A549 (cell line): ENCODE measurements at places on chromosomes 1 and 21. TPM values are rescaled to one million over a fixed set of nuclear protein-coding genes. Genes with fewer than 3 reads are reported as not detected.

CDC7 gene
- polyA plus RNA-seq: 9.4 to 10.1 TPM (median 9.6 TPM) in 3 replicates

IL23R gene
- not detected in 3 replicates for polyA plus RNA-seq

DRAXIN gene
- polyA plus RNA-seq: 0.03 to 0.08 TPM in 2 of 3 replicates, not detected in the other

FAM177B gene
- not detected in 3 replicates for polyA plus RNA-seq

GREM2 gene
- 0.31 to 0.59 TPM (median 0.37 TPM) in 3 replicates for polyA plus RNA-seq

COL9A2 gene
- polyA plus RNA-seq: 0.12 to 0.32 TPM (median 0.12 TPM) in 3 replicates

CD1D gene
- polyA plus RNA-seq: 0.04 to 0.08 TPM in 2 of 3 replicates, not detected in the other

CCDC185 gene
- 0.04 TPM in 1 of 3 replicates, not detected in the others for polyA plus RNA-seq

MFN2 gene
- 35.7 to 36.8 TPM (median 35.9 TPM) in 3 replicates for polyA plus RNA-seq

GRCh38 chr21:44969066-44969670 is 29.3 kb downstream of the SLX9 start:
- no peak for DNase-seq

DNA sequence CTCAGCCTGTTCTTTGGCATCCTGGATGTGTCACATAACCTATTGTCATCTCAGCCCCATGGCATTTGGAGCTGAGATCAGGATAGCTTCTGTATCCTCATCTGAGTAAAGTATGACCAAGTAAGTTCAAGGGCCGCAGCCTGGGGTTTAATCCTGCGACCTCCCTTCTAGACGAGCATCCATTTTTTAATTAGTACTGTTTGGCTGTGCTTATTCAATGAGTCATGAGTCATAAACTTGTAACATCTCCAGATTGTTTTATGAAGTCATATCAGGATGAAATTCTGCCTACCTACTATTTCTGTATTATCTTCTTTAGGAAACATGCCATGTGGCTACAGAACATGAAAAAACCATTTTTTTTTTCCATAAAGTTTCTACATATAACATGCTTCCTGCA is 119.1 kb downstream of the ERG start:
- no peak for DNase-seq

- DNase-seq: no peak
These were observed 38.5 kb upstream of the ACTRT2 start for GRCh38 chr1:2982615-2983318.

- no peak for DNase-seq
These were observed 396.7 kb upstream of the C1orf87 start for GRCh38 chr1:60470246-60470645.

DNA sequence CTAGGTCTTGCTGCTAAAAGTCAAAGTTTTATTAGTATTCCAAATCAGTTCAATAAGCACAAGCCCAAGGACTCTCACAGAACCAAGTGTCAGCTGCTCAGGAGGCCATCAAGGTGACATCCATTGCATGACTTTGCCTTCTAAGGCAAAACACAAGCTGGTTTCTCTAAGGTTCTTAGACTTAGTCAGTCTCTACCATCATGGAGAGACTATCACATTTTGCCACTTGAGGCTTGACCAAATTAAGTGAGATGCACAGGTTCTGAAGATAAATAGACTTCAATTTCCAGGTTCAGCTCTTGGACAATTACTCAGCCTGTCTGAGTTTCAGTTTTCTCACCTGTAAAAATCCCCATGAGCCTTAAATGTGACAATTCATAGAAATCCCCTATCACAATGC is 29.0 kb downstream of the TRIT1 start:
- DNase-seq: no peak

- DNase-seq: no peak
These were observed 343.6 kb downstream of the PTPRU start for GRCh38 chr1:29579821-29580425.

GRCh38 chr1:54284781-54285529 is 85.0 kb downstream of the MRPL37 start:
- no peak for DNase-seq

- no peak for DNase-seq
These were observed 7.4 kb upstream of the B3GALNT2 start for GRCh38 chr1:235511470-235512240.

DNA sequence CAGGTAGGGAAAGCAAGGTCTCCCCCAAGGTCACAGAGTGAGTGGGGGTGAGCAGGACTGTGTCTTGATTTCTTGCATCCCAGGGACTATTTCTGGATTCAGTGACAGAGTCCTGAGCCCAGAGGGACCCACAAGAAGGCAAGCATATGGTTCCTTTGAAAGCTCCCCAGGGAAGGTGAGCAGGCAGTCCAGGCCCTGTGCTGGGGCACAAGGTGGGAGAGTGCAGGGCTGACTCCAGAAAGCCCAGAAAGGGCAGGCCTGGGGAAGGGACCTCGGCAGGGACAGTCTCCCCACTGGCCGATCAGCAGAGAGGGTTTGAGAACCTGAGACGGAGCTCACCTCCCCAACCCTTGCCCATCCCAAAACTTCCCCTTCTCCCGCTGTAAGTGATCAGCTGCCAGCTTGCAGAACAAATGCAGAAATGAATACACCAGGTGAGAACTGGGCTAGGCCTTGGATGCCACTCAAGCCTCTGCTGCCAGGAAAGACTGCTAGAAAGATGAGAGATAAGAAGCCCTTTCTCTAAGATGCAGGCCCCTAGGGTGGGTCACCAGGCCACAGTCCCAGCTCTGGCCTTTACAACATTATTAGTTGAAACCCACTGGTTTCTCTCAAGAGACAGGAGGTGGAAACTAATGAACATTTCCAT is 121.0 kb downstream of the GLIS1 start:
- no peak for DNase-seq

GRCh38 chr1:31127266-31127665 is 61.7 kb upstream of the PUM1 start:
- no peak for DNase-seq

DNA sequence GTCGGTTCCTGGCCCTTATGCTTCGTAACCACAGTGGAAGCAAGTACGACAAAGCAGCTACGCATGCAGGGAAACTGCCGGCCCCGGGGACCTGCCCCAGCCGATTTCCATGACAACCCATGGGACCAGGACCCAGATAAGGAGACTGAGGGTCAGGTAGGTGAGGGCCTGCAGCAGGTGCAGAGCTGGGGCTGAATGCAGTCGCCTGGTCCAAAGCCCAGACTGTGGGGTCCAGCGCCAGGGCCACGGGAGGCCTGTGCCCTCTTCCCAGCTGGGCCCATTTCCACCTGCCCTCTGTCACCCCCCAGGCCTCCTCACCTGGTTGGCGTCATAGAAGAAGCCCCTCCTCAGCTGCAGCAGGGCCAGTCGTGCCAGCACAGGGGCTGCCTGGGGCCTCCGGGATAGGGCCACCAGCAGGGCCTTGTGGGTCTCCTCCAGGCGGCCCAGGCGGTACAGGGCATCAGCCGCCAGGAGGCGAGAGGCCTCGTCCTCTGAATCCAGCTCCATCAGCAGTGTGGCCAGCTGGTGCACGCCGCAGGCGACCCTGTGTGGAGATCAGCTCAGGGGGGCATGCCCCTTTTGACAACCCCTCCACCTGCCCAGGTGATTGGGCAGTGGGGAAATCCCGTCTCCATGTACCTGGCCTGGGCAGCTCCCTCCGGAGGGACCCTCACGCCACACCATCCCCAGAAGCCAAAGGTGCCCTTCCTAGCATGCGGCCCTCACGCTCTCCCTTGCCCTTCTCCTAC is 14.2 kb downstream of the TTC34 start:
- DNase-seq: no peak

GRCh38 chr21:36661511-36662309 is 37.2 kb upstream of the SIM2 start:
- peak; percentile 19 for DNase-seq

DNA sequence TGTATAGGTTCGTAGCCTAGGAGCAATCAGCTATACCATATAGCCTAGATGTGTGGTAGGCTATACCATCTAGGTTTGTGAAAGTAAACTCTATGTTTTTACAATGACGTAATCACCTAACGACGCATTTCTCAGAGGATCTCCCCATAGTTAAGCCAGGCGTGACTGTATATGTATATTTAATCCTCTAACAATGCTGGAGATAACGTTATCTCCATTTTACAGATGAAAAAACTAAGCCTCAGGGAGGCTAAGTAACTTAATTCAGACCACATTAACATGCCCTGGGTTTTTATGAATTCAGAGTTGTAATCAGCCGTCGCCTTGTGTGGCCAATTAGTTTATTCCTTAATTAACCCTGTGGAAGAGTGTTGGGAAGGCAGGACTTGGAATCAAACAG is 107.7 kb upstream of the PLXNA2 start:
- DNase-seq: no peak

DNA sequence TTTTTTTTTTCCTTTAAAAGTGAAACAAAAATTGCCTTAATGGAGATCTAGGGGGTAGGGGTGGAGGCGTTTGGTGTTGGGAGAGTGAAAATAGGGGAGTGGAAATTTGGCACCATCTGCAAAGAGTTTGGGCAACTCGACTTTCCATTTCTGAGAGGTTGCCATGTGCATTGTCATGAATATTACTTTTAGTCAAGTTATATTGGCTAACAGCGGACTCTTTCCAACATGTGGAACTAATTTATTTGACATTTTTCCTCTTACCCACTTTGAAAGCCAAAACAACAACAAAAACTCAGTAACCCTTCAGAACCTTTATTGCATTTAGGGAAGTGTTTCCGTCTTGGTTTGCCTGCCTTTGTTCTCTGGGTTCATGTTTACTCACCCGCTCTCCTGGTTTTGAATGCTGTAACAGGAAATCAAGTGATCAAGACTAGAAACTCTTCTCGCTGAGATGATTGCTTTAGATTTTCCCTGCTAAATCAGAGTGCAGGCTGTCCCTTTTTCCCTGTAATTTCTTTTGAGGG is 70.4 kb downstream of the CACHD1 start:
- DNase-seq: no peak

- DNase-seq: no peak
These were observed 89.9 kb upstream of the IPO9 start for GRCh38 chr1:201739080-201739479.

GRCh38 chr1:185325413-185325812 is 8.4 kb upstream of the IVNS1ABP start:
- DNase-seq: no peak

- no peak for DNase-seq
These were observed 548 bp downstream of the KCNN3 start for GRCh38 chr1:154869351-154870114.

DNA sequence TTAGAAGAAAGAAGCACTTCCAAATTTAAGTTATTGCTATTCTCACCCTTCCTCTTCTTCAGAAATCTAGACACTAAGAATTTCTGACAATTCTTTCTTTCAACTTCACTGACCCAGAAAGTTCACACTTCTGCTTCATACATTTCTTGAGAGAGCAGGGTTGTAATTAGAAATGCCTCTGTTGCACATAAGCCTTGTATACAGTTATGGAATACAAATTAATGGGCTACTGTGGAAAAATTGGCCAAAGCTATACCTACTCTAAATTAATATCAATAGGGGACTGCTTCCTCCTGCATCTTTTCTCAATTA is 1.5 kb downstream of the TNFSF18 start:
- no peak for DNase-seq

DNA sequence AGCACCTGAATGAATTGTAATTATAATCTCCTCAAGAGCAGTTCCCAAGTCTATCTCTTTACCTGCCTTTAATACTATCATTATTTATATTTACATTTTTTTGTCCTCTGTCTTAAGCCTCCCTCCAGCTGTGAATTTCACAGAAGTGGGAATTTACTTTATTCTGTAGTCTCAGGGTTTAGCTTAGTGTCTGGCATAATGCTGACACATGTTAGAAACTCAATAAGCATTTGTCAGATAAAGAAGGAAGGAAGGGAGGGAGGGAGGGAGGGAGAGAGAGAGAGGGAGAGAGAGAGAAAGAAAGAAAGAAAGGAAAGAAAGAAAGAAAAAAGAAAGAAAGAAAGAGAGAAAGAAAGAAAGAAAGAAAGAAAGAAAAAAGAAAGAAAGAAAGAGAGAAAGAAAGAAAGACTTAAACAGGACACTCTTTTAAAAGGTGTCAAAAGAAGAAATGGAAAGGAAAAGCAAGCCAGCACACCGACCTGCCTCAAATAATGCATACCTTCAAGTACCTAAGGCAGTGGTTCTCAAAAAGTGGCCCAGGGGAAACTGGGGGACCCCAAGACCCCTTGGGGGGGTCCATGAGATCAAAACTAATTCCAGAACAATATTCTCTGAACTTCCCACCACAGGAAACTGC is 1.8 kb upstream of the PGLYRP4 start:
- no peak for DNase-seq

DNA sequence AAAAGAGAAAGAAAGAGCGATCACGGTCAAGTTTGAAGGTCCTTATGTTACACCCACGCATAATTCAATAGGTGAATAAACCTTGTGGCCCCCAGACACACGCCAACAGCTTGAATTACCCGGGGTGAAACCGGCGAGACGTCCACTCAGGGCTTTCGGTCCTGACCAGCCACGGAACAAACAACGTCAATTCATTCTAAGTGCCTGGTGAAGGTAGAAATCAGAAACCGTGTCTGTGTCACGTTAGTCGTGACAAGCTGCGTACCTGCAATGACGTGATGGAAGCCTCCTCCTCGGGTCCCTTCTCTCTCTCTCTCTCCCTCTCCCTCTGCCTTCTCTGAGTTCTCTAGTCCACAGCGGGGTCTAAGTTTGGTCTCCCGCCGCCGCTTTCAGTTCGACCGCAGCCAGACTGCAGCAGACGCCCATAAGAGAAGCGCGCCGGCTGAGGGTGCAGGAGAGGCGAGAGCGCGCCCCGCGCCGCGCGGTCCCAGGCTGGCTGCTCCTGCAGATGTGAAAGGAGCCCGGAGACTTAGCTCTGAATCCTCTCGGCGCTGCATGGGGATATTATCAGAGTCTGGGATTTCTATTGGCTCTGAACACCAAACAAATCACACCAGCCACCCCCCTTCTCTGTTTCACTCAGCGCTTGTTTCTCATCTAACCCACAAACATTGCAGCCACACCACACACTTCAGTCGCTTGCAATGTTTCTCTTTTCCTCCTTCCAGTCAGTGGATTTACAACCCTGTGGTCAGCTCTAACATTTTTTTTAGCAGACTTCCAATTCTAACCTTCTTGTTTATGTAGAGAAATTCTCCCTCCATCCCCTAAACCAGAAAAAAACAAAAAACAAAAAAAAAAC is at the start of gene GREM2:
Gene GREM2, minus strand, starts transcription at position 537 of the 862 bp plus-strand sequence. CDS start 118,680 bp downstream, outside the sequence.
- peak; percentile 31 for DNase-seq

DNA sequence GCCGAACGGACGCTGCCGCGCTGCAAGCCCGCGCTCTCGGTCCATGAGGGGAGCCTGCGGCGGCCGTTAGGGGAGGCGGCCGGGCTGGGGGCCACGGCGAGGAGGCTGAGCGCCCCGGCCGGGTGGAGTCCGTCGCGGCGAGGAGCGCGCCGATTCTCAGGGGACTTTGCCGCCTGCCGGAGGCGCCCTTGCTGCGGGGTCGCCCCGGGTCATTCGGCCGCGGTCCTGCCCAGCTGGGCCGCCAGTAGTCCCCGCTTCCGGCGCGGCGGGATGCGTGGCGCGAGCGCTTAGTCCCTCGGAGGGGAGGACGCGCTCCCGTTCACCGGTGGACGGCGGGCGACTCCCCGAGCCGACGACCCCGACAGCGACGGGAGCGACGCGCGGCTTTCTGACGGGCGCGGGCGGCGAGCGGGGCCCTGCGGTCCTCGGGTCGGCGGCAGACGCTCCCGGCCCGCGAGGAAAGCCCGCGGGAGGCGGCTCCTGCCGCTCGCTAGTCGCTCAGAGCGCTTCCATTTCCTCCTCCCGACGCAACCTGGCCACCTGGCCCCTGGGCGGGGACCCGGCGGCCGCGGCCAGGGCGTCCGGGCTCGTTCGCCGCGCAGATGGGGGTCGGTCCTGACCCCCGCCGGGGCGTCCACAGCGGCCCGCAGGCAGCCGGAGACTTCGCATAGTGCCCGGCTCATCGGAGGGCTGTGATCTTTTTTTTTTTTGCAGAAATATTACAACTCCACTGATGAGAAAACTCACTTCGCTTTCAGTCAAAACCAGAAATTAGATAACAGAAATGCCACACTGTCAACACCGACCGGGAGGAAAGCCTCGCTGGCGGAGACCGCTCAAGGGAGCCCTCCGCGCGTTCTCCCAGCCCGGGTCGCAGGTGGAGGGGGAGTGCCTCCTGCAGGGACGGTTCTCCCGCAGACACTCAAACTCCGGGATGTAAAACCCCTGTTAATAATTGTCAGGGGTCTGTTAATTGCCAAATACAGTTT is 641 bp upstream of the ZBTB21 start:
- DNase-seq: no peak
